ENCODE measurements at places on chromosomes 3 and 15.

DNA sequence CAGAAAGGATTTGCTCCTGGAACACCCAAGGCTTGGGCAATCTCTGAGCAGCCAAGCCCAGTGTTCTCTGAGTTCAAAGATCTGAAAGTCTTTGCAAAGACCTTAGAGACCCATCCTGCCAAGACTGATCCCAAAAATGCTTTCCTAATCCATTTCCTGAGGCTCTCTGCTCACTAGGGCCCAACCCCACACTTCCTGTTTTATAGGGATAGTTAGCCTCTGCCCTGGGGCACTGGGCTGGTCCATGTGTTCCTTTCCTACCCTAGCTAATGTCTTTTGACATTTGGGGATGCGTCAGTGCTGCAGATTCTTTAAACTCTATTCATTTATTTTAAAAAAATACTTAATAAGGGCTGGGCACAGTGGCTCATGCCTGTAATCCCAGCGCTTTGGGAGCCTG is 372.7 kb downstream of the ROBO2 start:
- no peak for DNase-seq

DNA sequence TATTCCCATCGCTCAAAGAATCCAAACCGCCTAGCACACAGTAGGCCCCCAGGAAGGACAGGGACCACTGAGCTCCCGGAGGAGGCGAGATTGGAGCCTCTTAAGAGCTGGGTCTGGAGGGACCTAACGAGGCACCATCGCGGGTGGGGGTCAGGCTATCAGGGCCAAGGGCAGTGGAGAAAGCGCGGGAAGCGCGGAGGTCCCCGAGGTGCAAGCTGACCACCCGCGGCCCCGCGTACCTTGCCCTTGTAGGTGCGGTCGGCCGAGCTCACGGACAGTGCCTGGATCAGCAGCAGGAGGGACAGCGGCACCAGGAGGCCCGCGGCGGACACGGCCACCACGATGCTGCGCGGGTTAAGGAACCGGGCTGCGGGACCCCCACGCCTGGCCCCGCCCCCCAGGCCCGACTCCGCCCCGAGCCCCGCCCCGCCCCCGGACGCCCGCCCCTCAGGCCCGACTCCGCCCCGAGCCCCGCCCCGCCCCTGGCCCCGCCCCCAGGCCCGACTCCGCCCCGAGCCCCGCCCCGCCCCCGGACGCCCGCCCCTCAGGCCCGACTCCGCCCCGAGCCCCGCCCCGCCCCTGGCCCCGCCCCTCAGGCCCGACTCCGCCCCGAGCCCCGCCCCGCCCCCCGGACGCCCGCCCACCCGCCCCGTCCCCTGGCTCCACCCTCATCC is 3.9 kb downstream of the ZDHHC19 start:
- DNase-seq, result peak; percentile 30

DNA sequence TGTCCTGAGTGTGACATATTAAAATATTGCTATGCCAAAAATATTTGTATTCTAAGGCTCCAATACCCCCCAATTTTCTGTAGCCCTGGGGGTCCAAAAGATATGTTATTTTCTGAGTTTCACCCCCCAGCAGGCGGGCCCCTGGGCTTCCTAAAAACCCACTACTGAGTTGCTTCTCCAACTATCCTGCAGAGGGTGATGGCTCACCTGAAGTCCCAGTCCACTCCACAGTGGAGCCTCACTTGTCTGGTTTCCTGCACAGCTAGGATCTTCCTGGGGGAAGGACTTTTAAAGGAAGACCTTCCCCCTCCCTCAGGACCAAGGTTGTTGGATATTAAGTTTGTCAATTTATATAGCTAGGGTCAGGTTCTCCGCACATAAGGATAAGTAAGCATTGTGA is 1181.4 kb downstream of the ROBO2 start:
- DNase-seq, result no peak

- DNase-seq, result no peak
Measured at GRCh38 chr15:83843471-83843871, 189.5 kb downstream of the ADAMTSL3 start.

- no peak for DNase-seq
Measured at GRCh38 chr3:53223025-53223424, 32.8 kb downstream of the TKT start.

DNA sequence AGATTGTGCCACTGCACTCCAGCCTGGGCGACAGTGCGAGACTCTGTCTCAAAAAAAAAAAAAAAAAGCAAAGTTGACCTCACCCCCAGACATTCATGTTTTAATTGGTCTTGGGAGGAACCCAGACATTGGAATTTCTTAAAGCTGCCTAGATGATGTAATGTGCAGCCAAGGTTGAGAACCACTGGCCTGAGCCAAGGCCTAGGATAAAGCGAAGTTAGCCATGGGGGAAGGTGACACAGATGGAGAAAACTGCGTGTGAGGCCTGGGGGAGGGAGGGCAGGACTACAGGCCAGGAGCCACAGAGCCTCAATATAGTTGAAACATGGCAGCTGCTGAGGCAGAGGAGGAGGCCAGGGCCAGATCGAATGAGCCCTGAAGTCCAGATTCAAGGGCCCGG is 21.0 kb downstream of the GLB1 start:
- no peak for DNase-seq

GRCh38 chr15:85005319-85005718 is 23.7 kb downstream of the PDE8A start:
- no peak for DNase-seq

DNA sequence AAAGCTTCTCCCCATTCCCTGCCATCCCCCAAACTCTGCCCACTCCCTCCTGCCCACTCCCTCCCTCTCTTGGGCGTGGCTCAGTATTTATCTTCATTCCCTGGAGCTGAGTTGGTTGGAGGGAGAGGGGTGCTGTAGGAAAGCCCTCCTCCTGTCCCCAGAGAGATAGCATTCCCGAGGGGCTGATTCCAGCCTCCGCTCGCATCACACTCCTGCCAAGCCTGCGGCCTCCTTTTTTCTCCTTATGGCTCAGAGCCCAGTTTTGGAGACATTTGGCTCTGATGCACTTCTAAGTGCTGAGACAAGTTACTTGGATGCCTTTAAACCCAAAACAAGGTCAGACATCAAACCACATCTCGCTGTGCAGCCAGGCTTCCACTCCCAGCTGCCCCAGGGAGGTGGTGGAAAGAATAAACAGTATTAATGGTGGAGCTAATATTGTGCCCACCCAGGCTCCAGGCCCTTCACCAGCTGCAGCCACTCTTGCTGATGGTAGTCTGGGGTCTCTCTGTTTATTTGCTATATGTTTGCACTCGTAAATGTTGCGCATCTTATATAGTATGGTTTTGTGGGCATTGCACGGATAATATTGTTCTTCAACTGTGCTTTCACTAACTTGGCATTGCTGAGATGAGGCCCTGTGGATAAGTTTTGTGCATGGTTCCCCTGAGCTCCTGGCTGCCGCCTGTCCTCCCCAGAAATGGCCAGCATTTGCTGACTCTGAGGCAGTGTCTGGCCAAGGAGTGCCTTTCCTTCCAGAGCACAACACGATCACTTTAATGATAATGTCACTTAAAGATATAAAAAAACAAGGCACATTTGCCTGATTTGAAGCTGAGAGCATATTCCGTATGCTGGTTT is 157.2 kb downstream of the LRRC28 start:
- DNase-seq, result no peak

DNA sequence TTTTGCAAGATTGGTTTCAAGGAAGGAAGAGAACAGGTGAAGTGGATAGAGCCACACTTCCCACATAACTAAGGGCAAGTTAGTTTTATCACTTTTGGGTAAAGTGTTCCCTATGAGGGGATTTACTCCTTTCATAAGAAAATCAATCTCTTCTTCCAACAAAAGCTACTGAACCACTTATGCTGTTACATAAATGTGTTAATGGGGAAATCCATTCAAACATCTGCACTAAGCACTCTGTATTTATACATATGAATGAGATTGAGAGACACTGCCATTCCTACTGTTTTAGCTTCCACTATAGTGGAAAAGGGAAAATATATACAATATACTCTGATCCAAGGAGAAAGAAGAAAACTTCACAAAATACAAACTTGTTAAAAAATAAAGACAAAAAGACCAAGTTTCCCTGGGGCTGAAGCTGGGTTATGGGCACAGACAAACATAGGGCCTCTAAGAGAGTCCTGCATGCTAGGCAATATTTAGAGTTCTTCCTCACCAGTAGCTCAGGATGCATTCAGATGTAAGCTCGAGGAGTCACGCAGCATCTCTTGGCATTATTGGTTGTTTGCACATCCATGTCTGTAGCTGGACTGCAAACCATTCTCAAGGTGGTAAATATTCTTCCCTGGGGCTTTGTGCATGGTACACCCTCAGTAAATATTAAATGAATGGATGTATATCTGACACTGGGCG is 454.2 kb downstream of the FGF12 start:
- no peak for DNase-seq

- no peak for DNase-seq
Measured at GRCh38 chr15:45136378-45136764, 6.6 kb downstream of the DUOX1 start.

GRCh38 chr3:69044608-69045007 is 7.5 kb downstream of the TMF1 start:
- DNase-seq, result no peak

DNA sequence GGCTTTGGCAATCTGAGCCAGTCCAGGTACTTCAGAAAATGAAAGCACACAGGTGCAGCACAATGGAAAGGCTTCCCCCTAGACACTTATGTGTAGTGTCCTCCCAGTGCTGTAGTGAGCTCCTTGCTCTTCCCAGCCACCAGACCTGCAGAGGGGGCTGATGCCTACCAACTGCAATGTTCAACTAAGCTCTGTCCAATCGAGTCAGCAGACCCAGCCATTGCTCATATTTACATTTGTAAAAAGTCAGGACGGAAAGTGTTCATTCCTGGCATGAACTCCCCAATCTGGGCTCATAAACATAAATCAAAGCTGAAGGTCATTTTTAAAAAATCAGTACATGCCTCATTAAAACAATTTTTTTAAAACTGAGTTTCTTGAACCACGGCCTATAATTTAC is 73.0 kb downstream of the FOXP1 start:
- DNase-seq, result no peak

- DNase-seq, result no peak
Measured at GRCh38 chr15:68672781-68673205, 94.0 kb downstream of the CORO2B start.

DNA sequence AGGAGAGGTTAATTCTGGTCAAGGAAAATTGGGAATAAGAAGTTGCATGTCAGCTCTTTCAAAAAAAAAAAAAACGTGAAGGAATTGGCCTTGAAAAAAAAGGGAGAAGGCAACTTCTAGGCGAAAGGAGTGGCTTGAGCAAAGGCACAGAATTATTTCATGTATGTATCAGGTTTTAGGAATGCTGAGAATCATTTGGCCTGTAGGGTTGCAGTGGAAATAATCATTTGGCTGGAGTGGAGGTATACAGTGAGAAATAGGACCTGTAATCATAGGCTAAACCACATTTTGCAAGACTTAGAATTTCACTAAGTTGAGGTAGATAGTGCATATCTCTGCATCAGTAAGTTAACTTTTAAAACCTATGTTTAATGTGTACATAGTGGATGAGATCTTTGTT is 54.9 kb downstream of the EPHA6 start:
- no peak for DNase-seq

GRCh38 chr15:101346928-101347327 is 51.9 kb upstream of the SNRPA1 start:
- no peak for DNase-seq

GRCh38 chr3:46669191-46669999 is 24.1 kb downstream of the ALS2CL start:
- DNase-seq, result peak; percentile 1

- DNase-seq, result no peak
Measured at GRCh38 chr3:128448491-128448890, 18.2 kb downstream of the DNAJB8 start.

GRCh38 chr15:87193481-87193880 is 1063.1 kb downstream of the NTRK3 start:
- DNase-seq, result no peak

DNA sequence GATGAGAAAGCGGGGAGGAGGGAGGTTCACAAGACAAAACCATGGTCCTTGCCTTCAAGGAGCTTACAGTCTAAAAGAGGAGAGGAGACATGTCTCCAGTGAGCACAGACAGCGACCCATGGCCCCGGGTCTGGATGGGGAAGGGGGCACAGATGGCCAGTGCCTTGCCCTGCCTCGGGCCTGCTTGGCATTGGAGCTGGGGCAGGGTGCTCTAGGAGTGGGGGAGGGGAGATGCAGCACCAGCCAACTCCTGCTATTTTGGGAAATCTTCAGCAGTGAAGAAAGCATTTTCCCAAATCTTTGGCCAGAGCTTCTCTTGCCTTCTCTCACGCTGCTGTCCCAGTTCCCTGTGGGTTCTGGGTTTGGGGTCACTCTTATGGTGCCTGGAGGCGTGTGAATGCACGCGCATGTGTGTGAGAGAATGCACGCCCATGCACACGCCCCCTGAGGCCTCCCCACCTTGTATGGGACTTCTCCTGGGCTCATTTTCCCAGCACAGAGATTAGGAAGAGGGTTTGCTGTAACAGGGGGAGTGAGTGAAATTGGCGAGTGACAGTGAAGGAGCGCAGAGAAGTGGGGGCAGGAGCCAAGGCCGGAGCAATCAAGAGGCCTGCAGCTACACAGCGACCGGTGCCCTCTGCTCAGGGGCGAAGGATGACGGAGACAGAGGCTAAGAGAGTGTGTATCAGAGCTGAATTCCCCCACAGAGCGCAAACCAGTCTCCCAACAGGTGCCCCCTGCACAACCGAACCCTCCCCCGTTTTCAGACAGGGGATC is 71.5 kb downstream of the SEMA5B start:
- DNase-seq, result no peak

GRCh38 chr15:80203361-80203885 is 48.6 kb downstream of the CTXND1 start:
- DNase-seq, result no peak

GRCh38 chr3:107931326-107931725 is 159.5 kb downstream of the CD47 start:
- DNase-seq, result no peak

DNA sequence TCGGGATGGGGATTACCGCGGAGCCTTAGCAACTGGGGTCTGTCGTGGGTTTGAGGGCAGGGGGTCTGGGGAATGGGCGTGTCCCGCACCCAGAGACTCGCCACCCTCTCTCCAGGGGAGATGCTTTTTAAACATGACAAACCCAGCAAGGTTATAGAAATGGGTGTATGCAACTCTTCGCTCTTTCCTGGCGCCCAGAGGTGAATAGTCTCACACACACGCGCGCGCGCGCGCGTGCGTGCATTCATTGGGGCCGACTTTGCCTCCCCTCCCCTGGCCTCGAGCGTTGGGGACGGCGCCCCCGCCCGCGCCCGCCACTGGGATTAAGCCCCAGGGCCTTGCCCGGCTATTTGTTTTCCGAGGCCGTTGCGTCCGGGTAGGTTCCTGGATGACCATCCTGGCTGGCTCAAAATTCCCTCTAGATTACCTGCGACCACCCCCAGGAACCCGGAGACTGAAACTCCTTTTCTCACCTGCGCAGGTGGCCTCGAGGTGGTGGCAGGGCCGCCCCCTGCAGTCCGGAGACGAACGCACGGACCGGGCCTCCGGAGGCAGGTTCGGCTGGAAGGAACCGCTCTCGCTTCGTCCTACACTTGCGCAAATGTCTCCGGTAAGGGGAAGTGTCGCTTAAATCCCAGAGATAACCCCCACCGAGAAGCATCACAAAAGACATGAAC is 777 bp downstream of the GPR160 start:
- peak; percentile 21 for DNase-seq
